Sigmoid colon (tissue), 7 donors: ENCODE measurements at places on chromosomes 5 and 9. TPM values are rescaled to one million over a fixed set of nuclear protein-coding genes. Genes with fewer than 3 reads are reported as not detected.

WDR36 gene
- 2.4 TPM for polyA plus RNA-seq

- DNase-seq, result no peak
Observed at GRCh38 chr5:72499730-72500129, 7.5 kb downstream of the ZNF366 start.

DNA sequence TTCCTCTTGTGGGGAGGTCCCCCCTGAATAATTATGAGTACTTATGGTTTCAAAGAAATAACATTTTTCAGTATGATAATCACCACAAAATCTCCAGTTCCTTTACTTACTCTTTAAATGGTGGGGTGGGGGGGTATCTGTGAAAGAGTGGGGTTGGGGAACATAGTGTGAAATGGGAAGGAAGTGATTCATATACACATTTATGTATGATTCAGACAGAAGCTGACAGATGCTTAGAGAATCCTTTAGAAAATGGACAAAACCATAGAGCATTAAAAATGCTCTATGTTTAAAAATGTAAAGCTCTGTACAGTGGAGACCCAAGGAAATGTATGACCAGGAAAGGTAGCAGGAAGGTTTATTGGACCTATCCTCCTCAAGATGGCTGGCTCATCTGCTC lies 267.5 kb upstream of the GRIA1 start:
- no peak for DNase-seq

DNA sequence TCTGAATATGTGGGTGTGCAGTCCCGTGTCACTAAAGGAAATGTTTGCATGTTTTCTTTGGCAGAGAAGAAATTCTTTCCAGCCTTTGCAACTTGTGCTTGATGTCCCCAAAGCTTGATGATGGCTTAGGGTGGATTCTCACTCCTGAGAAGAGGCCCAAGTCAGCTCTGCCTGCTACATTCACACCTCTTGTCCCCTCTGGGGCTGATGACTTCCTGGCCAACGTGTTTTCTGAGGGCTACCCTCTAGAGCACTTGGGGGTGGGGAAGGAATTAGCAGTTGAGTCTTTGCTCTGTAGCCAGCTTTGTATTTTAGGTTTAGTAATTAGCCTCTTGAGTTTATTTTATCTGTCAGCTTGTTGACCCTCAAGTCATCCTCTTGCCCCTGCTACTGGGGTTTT lies 19.7 kb downstream of the CYSTM1 start:
- no peak for DNase-seq

- no peak for DNase-seq
Observed at GRCh38 chr5:36590513-36591286, 15.7 kb upstream of the SLC1A3 start.
